ENCODE measurements at places on chromosomes 5 and 9.

DNA sequence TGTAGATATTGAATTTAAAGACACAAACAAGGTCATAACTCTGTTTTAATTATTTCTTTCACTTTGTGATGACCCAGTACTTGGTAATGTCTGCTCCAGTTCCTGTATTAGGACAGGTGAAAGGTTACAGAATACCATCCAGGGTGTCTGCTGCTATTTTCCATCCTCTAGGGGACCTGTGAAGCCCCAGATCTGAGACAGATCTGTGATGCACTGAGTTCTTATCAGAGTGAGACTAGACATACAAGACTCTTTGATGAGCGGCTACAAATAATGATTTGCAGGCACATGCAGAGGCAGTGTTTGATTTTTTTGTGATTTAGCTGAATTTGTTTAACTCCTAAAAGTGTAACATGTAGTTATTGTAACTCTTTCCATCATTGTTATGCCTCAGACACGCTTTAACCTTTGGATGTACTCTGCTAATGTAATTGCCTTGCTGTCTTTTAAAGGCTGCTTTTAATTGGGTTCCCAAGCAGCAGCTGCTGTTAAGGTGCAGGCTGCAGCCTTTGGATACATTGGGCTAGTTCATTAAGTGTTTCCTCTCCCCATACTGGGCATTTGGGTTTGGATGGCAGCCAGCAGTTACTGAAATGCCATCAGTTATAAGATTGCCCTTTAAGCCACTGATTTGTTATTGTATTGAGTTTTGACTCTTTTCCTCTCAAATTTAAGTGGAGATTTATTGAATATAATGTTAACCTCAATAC, 63.3 kb downstream of the RASGRF2 start:
- no peak for DNase-seq

GRCh38 chr9:133277467-133277866, 2.5 kb upstream of the ABO start:
- DNase-seq: no peak

DNA sequence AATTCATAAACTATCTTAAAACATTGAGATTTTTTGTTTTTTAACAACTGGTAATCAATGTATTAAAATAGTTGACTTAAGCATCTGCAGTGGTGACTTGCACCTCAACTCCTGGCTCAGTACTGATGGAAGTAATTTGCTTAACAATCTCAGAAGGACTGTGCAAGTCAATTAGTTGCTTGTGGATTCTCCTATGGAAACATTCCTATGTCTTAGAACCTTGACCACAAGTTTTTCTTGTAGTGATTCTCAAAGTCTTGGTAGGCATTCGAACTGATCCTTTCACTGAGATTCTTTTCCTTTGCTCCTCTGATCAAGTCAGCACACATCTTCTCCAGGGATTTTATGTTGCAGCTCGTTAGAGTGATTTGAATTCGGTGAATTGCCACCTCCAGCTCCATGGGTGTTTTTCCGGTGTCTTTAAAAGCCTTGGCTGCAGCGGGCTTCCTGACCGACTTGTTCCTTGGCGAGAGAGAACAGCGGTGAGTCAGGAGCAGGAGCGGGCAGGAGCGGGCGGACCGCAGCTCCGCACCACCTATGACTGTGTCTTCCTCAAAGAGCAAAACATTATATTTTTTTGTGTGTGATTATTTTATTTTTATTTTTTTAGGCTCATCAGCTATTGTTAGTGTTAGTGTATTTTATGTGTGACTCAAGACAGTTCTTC, 21.1 kb downstream of the HMGXB3 start:
- no peak for DNase-seq

DNA sequence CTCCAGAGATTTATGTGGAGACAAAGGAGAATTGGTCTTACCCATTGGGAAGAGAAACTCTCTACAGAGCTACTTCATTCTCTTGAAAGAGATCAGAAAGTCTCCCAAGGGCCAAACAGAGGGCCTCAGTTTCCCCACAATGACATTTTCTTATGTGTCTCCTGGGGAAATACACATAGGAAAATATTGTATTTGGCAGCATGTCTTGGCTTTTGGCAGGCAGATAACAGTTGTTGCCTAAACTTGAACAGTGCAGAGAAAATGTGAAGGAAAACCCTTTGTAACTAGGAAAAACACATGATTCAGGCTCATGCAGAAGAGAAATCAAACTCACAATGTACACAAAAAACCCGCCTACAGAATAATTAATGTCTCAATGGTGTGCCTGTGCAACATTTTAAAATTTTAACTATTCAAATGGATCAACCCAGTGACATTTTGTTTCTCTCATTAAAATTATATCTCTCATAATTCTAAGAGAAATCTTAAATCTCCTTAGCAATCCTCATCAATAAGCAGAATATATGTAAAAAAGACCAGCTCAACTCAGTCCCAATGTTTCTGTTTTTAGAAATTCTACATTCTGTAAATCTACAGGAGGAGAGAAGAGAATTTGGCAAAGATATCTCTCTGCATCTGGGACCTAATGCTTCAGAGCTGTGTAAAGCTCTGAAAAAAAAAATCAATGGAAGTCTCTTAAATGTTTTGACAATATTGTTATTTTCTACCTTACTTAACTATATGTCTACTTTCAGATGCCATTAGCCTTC, 205.1 kb downstream of the ADAMTSL1 start:
- no peak for DNase-seq

- no peak for DNase-seq
Measured at GRCh38 chr9:128389395-128390149, 18.4 kb downstream of the URM1 start.

DNA sequence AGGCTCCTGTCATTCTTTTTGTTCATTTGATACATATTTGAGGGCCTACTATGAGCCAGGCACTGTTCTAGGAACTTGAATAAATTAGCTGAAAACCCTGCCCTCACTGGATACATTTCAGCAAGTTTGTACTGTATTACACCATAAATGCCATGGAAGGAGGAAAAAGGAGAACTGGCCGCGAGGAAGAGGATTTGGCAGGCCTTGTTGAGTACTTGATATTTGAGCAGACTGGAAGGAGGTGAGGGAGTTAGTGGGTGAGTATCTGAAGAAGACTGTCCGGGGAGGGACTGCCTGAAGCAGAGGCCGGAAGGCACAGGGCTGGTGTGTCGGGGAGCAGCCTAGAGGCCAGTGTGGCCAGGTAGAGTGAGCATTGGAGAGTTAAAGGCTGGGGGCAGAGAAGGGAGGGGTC, 4.5 kb downstream of the SNX30 start:
- DNase-seq: peak; percentile 71

- DNase-seq: no peak
Measured at GRCh38 chr5:159027504-159027903, 72.2 kb downstream of the EBF1 start.

GRCh38 chr5:61866930-61867329, 439.1 kb upstream of the KIF2A start:
- DNase-seq: peak; percentile 50

DNA sequence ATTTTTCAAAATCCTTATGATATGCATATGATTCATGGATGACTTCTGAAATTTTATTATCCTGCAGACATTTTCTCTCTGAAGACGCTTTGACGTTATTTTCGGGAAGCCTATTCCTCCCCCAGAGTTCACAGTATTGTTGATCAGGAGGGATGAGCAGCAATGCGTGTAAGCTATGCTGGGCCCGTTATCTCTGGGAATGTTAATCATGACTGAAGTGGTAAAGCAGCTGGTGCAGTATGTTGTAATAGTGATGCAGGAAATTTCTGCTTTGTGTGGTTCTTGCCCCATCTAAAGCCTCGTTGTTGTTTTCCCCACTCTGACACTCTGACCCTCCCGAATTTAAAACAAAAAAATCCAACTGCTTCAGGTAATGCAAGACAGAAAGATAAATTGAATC, 1797.8 kb upstream of the WWC1 start:
- no peak for DNase-seq

- DNase-seq: no peak
Measured at GRCh38 chr9:135821733-135822373, 85.5 kb downstream of the CAMSAP1 start.

DNA sequence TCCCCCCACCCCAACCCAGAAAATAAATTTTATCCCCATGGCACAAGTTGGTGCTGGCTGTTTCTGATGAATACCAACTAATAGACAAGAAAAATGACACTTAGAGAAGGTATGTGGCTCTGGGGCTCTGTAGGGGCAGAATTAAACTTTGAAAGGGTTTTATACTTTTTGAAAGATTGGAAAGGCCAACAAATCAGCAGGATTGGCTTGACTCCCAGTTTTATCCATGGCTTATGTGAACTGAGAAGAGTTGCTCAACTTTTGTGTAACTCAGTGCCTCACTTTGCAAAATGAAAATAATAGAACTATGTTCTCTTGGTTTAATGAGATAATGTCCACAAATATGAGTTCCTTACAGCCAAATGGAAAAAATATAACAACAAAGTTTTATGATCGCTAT, 288.9 kb upstream of the KIF2A start:
- DNase-seq: no peak

- DNase-seq: no peak
Measured at GRCh38 chr5:138890644-138891043, 15.5 kb upstream of the LRRTM2 start.

- DNase-seq: no peak
Measured at GRCh38 chr5:96909435-96909834, 26.4 kb upstream of the LNPEP start.

DNA sequence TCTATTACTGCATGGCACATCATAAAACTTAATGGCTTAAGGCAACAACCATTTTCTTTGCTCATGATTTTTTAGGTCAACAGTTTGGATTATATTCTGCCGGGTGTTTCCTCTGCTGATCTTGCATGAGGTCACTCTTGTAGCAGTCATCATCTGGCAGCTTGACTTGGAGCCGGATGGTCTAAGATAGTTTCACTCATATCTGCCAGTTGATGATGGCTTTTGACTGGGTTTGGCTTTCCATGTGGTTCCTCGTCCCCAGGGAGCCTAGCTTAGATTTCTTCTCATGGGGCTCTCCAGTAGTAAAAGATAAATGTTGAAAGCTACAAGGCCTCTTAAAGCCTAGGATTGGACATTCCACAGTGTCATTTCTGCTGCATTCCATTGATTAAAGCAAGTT, 27.4 kb downstream of the LNPEP start:
- DNase-seq: peak; percentile 71
